ENCODE measurements at places on chromosomes 4 and X.

DNA sequence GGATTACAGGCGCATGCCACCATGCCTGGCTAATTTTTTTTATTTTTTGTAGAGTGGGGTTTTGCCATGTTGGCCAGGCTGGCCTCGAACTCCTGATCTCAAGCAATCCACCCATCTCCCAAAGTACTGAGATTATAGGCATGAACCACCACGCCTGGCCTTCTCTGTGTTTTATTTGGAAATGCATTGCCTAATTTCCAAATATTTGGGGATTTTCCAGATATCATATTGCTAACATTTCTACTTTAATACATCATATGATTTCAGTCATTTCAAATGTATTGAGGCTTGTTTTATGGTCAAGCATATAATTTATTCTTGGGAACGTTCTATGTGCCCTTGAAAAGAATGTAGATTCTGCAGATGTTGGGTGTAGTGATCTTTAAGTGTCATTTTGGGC, 38.8 kb downstream of the FGF2 start:
- DNase-seq = no peak

GRCh38 chr4:150679018-150679764, 97.2 kb downstream of the MAB21L2 start:
- no peak for DNase-seq

DNA sequence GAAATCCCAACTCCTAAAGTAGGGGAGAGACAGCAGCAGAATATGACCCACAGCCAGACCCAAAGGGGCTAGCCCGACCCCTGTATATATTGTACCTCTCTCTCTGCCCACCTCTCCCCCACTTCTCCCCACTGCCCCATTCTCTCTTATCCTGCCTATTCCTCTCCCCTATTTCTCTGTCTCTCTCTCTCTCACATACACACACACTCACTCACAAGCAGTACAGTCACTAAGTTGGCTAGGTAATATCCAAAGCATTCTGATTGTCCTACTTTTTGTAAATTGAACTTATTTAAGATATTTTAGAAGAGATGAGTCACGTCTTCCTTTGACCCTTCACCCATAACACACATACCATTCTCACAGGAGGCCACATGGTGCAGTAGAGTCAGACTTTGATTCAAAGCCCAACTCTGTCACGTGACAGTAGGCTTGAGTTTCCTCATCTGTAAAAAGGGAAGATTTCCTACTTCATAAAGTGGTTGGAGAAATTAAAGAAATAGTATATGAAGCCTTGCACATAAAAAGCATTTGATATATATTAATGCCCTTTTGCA, 29.5 kb downstream of the SRPX2 start:
- no peak for DNase-seq

- no peak for DNase-seq
These were observed 749.4 kb downstream of the ARAP2 start for GRCh38 chr4:35494955-35495354.

DNA sequence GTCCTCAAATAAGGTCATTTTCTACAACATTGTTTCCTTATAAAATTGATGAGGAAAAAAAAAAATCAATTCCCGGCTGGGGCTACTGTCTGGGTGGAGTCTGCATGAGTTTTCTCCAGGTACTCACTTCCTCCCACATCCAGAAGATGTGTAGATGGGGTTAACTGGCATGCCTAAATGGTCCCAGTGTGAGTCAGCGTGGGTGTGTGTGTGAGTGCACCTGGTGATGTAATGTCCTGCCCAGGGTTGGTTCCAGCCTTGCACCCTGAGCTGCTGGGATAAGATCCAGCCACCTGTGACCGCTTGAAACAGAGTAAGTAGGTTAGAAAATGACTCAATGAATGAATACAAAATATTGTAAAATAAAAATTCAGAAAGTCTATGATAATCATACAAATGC, 11.1 kb downstream of the USP26 start:
- DNase-seq = no peak

- no peak for DNase-seq
These were observed 28.2 kb upstream of the RPS6KA3 start for GRCh38 chrX:20294957-20295356.

GRCh38 chr4:127446427-127446885, 186.3 kb upstream of the INTU start:
- DNase-seq = no peak

- peak; percentile 45 for DNase-seq
These were observed 164.4 kb downstream of the QDPR start for GRCh38 chr4:17347445-17347844.

DNA sequence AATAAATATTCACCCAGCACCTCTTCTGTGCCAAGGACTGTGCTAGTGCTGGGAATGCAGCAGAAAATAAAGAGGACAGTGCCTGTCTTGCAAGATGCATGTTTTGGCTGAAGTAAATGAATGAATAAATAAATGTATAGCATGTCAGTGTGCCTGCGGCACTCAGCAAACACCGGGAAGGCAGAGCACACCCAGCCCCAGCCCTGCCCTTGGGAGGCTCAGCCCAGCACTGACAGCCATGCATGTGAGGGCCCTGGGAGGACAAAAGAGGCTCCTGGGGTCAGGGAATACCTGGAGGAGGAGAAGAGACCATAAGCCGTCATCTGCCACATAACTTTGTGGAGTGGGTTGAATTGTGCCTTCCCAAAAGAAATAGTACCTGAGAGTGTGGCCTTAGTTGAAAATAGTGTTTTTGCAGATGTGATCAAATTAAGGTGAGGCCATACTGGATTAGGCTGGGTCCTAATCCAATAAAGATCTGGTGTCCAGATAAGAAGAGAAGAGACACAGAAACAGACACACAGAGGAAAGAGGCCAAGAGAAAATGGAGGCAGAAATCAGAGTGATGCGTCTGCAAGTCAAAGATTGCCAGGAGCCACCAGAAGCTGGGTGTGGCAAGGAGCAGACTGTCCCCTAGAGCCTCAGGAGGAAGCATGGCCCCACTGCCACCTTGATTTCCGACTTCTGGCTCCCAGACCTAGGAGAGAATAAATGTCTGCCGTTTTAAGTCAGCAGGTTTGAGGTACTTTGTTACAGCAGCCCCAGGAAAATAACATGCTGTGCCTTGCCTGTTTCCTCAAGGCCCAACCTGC, 16.3 kb downstream of the C4orf50 start:
- no peak for DNase-seq

DNA sequence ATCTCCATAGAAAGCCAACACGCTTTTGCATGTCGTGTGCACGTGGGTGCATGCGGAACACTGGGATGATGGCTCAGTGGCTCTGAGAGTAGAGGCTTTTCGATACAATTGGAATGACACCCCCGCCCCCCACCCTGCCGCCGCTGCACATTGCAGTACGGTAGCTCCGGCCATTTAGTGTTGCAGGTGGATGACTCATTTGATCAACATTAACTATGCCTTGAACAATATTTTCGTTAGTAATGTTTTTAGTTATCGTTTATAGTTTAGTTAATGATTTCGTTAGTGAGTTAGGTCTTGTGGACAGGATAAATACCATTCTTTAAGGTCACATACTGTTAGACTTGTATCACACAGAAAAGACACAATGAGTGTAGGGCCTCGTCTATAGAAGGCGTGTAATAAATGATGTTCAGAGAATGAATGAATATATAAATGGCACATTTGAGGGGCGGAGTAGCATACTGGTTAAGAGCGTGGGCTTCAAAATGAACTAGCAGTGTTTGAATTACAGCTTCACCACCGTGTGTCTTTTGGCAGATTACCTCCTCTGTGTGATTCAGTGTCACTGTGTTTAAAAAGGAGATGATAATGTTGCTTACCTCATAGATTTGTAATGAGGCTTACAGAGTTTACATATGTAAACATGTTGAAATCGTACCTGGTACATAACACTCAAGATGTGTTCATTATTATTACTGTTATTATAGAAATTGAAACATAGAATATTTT, 67.2 kb upstream of the TENM3 start:
- DNase-seq = no peak

DNA sequence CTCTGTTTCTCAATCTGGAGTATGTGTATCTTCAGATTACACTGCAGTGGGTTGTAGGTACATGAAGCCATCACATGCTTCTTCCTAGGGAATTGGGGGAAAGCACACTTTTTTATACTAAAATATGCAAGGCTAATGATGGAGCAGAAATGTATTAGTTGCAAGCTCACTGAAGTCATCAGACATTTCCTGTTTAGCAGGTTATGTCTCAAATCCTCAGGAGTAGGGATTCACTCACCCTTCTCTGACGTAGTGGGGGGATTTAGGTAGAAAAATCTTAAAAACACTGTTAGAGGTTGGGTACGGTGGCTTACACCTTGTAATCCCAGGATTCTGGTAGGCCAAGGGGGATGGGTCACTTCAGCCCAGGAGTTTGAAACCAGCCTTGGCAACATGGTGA, 128.4 kb upstream of the GPC4 start:
- DNase-seq = no peak

GRCh38 chr4:98771959-98772632, 113.7 kb upstream of the TSPAN5 start:
- DNase-seq = no peak

DNA sequence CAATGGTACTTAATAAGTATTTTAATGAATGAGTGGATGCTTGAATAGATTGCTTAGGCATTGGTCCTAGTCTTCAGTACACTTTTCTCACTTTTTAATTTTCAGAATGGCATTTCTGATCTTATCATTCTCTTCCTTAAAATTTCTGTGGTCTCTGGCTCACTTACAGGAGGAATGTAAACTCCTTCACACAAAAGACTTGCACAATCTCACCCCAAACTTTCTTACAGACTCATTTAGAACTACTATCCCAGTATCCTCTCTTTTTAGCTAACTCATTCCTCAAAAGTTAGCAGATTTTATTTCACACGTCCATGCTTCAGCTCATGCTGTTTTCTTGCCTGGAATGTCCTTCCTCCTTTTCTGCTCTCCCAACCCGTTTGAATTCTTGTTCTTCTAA, 350.1 kb downstream of the GRXCR1 start:
- no peak for DNase-seq
